ENCODE measurements at places on chromosomes 3 and 15. TPM values are rescaled to one million over a fixed set of nuclear protein-coding genes. Genes with fewer than 3 reads are reported as not detected.

DNA sequence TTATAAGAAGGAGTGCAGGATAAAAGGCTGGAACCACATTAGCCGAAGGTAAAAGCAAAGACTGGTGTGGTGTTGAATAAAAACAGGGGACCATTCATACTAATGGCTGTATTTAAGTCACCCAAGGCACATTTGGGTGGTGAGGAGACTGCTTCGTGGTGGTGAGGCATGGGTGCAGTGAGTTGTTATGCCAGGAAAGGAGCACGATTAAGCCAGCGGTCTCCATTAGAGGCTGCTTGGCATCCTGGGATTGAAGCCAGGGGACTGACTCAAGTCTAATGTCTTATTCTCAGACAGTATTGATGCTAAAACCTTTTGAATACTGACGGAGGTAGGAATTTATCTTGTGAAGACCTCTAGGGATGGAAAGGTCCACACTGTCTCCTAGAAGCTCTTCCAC, 21.9 kb downstream of the FEM1B start:
- no peak for DNase-seq
- H3K27me3 ChIP-seq: no peaks in the 10 kb centered on the region
- H3K36me3 ChIP-seq: no peaks in the 10 kb centered on the region
- peaks cover 8% of the 10 kb centered on the region for H3K4me1 ChIP-seq

GRCh38 chr3:67414740-67415139, 239.7 kb downstream of the SUCLG2 start:
- H3K27me3 ChIP-seq: no peaks in the 10 kb centered on the region
- H3K4me1 ChIP-seq: no peaks in the 10 kb centered on the region
- no peaks in the 10 kb centered on the region for H3K36me3 ChIP-seq
- no peak for DNase-seq
- H3K27ac ChIP-seq: no peak overlapping the region

DNA sequence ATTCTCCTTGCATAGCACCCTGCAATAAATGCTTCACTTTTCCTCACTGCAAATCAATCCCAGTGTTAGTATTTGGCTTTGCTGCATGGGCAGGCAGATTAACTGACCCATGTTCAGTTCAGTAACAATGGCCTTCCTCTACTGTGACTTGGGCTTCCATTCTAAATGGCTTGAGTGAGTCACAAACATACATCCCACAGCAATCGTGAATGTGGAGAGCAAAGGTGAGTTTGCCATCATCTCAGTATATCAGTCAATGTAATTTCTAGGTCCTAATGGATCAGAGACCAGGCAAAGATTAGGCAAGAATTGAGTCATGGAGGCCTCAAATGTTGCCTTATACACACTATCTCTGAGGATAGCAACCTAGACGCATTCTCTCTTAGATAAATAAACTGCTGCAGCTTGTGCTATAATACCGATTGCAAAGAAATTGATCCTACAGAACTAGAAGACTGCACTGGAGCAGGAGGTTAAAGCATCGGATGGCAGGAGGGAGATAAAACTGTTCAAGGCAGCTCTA, 8.3 kb upstream of the ATP8B4 start:
- no peak for DNase-seq
- no peak overlapping the region for H3K27ac ChIP-seq
- H3K27me3 ChIP-seq: no peaks in the 10 kb centered on the region
- H3K36me3 ChIP-seq: no peaks in the 10 kb centered on the region
- no peaks in the 10 kb centered on the region for H3K4me1 ChIP-seq
- no peak overlapping the region for H3K4me3 ChIP-seq

DNA sequence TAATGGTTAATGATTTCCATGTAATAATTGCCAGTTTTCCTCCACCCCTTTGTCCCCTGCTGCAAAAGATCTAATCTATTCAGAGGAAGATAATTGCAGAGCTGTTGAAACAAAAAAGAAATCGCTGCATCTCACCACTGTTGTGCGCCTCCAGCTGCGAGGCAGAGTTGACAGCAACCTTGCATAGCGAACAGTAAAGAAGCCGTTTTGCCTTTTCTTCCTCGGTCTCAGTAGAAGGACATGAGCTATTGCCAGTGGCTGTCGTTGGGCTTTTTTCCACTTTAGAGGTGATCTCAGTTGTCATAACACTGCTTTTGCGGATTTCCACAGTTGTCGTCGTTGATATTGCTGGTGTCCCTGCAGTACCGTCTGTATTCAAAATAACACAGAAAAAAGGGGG, 314.2 kb downstream of the ZNF385D start:
- H3K27ac ChIP-seq: no peak overlapping the region
- H3K4me1 ChIP-seq: no peaks in the 10 kb centered on the region
- H3K27me3 ChIP-seq: no peaks in the 10 kb centered on the region

DNA sequence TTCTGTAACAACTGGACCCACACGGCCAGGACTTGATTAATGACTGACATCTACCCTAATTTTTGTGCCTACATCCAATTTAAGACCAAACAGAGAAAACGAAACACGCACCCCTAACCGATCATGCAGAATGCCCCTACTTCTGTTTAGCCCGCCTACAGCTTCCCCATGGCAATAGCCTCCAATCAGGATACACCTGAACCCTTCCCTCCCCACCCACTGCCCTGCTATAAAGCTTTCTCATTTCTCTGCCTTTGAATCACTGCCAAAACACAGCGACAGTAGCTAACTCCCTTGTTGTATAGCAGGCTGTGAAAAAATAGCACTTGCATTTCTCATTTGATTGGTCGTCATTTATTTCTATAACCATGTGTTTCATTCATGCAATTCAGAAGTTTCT, 45.2 kb upstream of the DPPA4 start:
- no peaks in the 10 kb centered on the region for H3K36me3 ChIP-seq
- H3K27me3 ChIP-seq: no peaks in the 10 kb centered on the region
- H3K27ac ChIP-seq: no peak overlapping the region
- DNase-seq: no peak

DNA sequence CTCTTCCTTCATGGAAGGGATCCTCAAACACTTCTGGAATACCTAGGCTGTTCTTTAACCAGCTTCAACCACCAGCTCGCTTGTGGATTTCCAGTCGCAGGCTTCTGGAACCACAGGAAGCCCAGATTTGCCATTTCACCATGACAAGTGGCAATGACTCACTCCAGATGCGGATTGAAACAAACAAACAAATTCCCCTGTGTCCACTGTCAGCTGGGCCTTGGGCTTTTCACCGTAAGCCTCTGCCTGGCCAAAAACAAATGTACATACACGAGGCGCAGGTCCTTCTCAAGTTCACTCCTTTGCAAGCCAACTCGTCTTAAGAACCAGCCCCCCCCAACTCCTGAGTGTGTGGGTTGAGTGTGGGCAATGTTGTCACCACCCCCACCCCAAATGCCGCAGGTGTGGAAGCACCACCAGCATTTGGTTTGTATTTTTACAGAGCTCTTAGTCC, 8.8 kb downstream of the BCL6 start:
- H3K4me3 ChIP-seq: no peak overlapping the region
- DNase-seq: no peak
- peaks cover 12% of the 10 kb centered on the region for H3K27me3 ChIP-seq

Gene FAM81A
- total RNA-seq: 0.42 TPM

Gene CFAP20DC
- total RNA-seq: 1.6 TPM

Gene CCR5
- 1.2 TPM for total RNA-seq

Gene CCDC39
- 0.05 TPM for total RNA-seq

Gene ERICH6
- 0.14 TPM for total RNA-seq

Gene NRROS
- 6.3 TPM for total RNA-seq

Gene CPA3
- total RNA-seq: 6.3 TPM
